ENCODE measurements at places on chromosomes 16 and 17.

DNA sequence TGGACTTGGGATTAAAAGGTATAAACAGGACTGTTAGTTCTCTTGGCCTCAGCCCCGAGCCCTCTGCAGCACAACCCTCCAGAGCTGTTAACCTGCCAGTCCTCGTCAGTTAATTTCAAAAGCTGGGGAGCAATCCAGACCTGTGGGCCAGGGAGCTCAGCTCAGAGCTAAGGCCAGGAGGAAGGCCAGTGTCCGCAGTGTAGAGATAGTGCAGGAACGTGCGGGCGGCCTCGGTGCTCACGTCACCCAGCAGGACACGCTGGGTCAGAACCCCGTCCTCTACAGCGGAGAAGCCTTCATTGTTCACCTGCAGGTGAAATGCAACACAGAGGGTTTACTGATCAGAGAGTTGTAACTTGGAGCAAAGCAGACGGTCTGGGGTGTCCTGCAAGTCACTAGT lies 15.4 kb upstream of the NLRC3 start:
- no peak for DNase-seq

DNA sequence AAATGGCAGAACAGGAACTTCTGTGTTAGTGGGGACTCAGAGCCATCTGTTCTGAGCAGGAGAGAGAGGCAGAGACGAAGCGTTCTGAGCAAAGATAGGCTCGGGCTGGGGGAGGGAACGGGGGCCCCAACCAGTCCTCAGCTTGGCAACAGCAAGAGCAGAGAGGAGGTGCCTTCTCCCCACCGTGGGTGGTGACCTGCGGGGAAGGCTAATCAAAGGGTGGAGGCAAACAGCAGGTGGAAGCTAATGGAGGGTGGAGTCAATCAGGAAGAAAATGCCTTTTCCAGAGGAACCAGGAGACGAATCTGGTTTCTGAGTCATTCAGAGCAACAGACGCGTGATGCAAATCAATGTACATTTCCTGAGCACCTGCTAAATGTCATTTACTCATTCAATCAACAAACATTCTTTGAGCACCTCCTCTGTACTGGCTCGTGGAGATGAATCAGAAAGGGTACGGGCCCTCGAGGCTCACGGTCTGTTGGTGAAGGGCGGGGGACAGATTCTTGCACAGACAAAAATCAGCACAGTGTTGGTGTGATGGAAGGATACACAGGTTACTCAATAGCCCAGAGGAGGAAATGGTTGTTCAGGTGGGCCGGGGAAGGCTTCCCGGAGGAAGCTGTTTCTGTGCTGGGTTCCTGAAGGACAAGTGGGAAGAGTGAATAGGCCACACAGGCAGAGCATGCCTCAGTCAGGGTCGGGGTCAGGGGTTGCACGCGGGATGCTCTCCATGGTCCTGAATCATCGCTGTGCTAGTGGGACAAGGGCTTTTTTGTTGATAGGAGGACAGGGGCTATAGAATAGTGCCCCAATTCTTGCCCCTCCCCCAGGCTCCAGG lies 5.7 kb upstream of the SPNS2 start:
- DNase-seq = peak; percentile 74

DNA sequence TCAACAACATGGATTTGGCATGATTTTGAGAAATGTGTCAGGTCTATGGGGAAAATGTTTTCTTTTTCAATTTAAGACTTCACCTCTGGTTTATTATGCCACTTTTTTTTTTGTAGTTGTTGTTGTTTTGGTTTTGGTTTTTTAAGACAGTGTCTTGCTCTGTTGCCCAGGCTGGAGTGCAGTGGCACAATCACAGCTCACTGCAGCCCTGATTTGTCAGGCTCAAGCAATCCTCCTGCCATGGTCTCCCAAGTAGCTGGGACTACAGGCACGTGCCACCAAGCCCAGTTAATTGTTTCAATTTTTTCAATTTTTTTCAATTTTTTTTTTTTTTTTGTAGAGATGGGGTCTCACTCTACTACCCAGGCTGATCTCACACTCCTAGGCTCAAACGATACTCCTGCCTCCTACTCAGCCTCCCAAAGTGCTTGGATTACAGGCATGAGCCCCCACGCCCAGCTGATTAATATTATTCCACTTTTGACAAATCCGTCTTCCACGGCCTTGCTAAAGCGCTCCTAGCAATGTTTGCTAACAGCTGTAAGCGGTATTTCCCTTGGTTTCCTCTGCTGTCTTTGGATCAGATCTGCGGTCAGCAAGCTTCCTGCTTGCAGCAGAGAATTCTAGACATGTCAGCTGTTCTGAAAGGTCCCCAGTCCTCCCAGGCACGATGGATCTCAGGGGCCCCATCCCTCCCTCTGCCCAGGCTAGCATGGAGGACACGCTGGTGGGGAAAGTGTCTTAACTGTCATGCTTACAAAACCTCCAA lies 7.0 kb upstream of the MILR1 start:
- peak; percentile 64 for DNase-seq

DNA sequence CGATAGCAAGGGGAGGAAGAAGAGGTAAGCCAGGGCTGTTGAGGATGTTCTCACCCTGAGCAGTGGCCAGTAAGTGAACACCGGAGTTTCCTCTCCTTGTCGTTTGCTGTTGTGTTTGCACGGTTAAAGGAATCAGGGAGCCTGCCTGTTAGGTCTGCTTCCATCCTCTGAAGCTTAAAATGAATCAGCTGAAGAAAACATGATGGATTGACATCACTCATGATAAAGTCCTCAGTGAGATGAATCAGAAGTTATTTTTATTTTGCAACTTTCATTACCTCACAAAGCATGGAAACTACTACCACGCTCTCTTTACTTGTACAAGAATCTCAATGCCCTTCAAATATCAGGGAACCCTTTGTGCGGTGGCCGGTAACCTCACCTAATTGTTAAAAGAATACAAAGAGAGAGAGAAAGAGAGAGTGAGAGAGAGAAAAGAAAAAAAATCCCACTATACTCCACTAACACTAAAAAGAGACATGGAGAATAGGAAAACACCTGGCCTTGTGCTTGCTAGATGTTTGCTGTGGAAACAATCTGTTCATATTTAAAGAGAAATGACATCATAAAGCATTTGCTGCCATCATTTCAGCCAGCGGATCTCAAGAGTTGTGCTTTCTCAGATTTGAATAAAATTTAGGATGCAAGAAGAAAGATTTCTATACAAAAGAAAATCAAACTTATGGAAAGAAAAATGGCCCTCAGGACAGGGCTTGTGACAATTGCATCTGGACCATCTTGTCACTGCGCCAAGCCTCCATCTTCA lies 441.6 kb upstream of the SALL1 start:
- no peak for DNase-seq

Data from dermis blood vessel endothelial cell (primary cell).